Foreskin fibroblast (primary cell): ENCODE measurements at places on chromosomes 7 and 10.
A peak's percentile ranks its signal among the peaks of the same experiment; 100 is the strongest.

GRCh38 chr10:58704671-58705141 lies 192.0 kb downstream of the BICC1 start:
- DNase-seq = peak; percentile 82

DNA sequence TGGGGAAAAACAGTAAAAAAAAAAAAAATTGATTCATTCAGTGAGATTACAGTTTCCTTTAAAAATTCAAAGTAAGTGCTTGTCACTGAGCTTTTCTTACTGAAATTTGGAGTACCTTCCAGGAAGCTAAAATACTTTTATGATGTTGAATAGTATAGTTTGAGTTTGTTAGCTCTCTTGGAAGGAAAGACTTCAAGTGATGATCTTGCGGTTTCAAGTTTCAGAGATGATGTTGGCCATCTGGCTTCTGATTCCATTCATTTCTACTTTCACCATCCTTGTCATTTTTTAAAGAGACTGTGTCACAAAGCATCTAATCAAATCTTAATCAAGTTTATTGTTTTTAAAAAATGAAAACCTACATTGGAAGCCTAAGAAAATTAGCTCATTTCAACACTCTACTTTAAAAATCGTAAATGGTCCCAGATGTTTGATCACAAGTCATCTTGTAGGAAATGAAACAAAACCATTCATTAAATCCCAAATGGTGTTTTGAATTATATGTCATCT lies 4.9 kb upstream of the HERPUD2 start:
- no peak for DNase-seq

- DNase-seq = peak; percentile 76
Measured at GRCh38 chr7:87218796-87219544, 562 bp downstream of the TMEM243 start.

- DNase-seq = no peak
Measured at GRCh38 chr7:156604836-156605695, 35.5 kb upstream of the RNF32 start.

GRCh38 chr7:144470078-144470477 lies 66.6 kb upstream of the NOBOX start:
- DNase-seq = no peak
